Stimulated activated effector memory CD8-positive, alpha-beta T cell treated with anti-CD3 and anti-CD28 coated beads, Interleukin-12 subunit alpha, Interleukin-12 subunit beta, amount 100 ng/mL, for 72 hours (primary cell): ENCODE measurements at places on chromosomes 16 and 17.
A peak's percentile ranks its signal among the peaks of the same experiment; 100 is the strongest.

- no peak for DNase-seq
These were observed 34.9 kb downstream of the CHD9 start for GRCh38 chr16:53089434-53090285.

- no peak for DNase-seq
These were observed 15.3 kb downstream of the LCMT1 start for GRCh38 chr16:25126820-25127232.

DNA sequence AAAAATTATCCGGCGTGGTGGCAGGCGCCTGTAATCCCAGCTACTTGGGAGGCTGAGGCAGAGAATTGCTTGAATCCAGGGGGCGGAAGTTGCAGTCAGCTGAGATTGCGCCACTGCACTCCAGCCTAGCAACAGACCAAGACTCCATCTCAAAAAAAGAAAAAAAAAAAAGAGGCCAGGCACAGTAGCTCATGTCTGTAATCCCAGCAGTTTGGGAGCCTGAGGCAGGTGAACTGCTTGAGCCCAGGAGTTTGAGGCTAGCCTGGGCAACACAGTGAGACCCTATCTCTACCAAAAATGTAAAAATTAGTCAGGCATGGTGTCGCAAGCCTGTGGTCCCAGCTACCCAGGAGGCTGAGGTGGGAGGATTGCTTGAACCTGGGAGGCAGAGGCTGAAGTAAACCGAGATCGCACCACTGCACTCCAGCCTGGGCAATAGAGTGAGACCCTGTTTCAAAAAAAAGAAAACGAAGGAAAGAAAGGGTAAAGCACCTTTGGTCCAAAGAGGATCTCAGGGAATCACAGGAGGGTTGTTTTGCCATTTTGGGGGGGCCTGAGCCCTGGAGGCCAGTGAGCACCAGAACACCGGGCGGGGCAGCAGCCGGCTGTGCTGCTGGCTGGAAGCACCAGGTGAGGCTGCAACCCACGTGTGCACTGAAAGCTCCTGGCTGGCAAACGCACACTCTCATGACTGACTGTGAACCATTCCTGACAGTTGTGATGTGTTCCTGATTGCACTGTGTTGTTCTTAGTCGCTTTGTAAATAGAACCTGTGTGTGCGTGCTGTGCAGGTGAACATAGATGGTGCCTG is 18.4 kb downstream of the HS3ST6 start:
- no peak for DNase-seq

GRCh38 chr16:78830599-78830998 is 731.1 kb downstream of the WWOX start:
- no peak for DNase-seq

DNA sequence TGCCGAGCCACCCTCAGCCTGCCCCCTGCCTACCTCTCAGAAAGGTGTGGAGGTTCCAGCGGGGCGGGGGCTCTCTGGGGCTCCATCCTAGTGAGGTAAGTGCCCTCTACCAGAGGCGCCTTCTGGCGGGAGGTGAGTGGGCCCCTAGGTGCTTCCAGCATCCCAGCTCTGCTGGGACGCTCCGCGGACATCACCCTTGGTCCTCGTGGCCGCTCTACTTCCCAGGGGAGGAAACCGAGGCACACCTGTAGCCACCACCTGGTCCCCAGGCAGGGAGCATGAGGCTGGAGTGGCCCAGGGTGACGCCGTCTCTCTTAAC is 1.4 kb downstream of the MCRIP2 start:
- DNase-seq, result no peak

DNA sequence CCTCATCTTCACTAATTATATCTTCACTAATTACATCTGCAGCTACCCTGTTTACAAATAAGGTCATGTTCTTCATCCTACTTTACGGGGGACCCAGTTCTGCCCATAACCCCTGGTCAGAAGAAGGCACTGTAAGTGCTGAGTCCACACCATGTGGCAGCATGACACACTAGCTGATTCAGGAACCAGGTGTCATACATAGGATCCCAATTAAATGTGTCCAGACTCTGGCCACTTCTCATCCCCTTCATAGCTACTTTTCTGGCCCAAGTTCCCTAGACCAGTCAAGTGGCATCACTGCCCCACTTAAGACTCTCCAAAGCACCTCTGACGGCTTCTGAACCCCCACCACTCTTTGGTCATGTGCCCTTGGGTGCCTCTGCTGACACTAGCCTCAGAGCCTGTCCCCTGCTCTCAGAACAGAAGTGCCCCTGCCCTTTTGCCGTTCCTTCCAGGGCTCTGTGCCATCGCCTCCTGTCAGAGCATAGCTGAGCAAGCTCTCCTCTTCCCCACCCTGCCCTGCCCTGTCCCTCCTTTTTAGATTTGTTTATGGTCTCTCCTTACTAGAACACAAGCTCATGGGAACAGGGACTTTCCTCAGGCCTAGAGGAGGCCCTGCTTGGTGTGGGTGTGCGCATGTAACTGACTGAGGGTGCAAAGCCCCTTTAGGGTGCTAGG is 61.1 kb downstream of the B9D1 start:
- DNase-seq, result no peak

DNA sequence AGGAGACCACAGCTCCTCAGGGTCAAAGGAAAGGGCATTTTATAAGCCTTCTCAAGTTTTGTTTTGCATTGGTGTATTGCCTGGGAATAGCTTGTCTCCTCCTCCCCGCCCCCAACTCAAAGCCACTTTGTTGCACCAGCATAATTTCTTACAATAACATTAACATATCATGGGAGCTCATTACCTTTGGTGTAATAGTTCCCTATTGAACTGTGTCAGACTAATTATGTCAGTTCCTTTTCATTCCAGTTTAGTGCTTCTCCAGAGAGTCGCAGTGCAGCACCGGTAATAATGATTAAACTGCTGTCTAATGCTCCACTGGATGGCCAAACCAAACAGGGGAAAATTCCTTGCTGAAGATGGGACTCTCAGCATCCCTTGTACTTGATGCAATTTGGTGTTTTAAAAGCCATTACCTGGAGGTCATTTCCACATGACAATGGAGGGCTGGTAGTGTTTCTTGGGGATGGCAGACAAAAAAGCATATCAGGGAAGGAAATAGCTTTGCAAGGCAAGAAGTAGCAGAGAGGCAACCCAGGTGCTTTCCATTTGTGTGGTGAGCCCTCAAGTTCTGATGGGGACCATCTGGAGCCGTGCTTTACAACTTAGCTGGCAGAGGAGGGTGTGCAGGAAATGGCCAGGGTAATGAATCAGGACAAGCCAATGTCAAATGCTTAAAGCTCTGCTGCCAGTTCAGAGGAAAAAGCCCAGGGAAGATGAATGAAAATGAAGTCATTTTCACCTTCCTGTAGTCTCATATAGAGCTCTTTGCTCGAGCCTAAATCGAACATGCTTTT is 91.5 kb upstream of the NLRP1 start:
- no peak for DNase-seq

DNA sequence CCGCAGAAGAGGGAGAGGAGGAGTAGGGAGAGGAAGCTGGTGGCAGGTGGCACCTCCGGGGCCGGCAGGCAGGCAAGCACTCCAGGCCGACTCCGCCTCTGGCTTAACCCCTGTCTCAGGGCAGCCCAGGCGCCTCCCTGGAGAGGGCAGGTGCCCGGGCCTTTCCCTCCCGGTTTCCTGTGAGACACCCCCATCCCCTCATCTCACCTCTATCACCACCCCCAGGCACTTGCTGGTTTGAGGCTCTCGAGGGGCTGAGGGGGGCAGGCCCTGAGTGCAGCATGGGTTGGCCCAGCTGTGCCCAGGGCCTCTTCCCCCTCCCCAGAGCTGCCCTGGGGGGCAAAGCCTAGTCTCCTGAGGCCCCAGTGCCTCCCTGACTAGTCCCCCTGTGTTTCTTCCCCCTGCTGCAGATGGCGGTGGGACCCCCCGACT is 6.0 kb downstream of the DOC2A start:
- DNase-seq, result no peak

DNA sequence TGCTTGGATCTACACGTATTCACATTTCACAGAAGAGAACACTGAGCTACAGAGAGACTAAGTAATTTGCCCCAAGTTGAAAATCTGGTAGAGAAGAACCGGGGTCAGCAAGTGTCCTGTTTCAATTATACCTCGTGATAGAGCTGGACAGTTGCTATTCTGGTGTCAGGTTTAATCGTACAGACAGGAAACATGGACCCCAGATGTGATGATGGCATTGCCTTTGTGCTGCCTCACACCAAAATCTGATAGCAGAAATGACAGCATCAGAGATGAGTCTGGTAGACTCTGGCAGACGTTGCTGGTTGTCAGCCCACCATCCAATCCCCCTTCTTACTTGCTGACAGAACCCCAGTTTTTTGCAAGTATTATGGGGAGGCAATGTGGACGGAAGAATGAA is 112.1 kb upstream of the FOXF1 start:
- no peak for DNase-seq

GRCh38 chr17:37642681-37643080 is 565 bp downstream of the DDX52 start:
- no peak for DNase-seq

GRCh38 chr16:3878610-3879009 is 1.9 kb downstream of the CREBBP start:
- no peak for DNase-seq

DNA sequence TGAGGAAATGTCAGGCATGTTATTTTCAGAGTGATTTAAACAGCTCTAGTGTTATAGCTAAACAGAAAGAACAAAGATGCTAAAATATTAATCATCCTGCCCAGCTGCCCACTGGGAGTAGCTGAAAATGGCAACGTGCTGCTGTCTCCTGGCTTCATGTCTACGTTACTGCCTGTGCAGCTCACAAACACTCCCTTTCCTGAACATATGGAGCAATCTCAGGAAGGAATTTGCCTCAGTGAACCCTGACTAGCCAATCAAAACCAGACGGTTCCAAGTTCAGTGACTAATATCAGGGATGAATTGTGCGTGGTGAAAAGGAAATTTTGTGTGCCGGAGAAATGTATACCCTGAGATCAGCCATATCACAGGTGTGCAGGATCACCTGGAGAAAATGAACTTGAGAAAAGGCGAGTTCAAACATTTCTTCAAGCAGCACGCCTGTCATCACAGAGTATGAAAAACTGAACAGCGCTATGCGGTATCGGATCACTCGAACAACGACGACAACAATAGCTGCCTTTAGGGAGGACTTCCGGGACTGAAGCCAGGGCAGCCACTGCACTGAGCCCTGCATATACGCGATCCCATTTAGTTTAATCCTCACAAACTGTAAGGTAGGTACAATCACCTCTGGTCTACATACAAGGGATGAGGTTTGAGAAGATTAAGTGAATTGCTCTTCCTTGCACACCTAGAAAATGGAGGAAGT is 110.3 kb downstream of the STX8 start:
- DNase-seq, result no peak

DNA sequence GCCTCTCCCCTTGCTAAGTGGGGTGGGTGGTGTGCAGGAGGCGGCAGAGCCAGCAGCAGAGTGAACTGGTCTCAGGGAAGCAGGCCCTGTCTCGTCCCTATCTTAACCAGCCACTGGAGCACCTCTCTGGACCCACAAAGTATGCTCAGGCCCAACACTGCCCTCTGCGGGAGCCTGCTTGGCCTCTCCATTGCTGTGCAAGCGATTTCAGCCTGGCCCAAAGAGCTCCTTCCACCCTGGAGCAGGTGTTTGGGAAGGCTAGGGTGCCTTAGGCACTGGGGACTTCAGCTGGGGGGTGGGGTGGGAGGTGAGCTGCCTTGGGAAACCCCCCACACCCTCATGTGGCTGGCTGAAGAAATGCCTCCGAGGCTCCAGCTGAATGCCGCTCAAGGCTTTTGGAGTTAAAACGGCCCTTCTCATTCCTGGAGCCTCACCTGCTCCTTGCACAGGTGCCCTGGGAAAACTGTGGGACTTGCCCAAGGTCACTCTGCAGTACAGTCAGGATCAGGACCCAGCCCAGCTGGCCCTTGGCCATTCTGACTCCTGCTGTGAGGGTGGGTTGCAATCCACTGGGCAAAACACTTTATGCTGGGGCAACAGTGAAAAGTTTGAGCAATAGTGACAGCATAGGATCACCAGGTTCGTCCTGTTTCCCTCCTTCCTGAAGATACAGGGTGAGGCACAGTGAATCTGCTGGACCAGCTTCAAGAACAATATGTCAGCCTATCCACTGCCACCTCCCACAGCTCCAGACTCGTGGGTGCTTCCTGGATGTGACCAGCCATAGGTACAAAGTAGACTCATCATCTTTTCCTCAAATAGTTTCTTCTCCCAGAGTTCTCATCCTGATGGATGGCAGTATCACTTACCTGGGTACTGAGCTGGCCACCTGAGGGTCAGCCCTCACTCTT is 5.9 kb upstream of the UBE2O start:
- DNase-seq, result no peak

DNA sequence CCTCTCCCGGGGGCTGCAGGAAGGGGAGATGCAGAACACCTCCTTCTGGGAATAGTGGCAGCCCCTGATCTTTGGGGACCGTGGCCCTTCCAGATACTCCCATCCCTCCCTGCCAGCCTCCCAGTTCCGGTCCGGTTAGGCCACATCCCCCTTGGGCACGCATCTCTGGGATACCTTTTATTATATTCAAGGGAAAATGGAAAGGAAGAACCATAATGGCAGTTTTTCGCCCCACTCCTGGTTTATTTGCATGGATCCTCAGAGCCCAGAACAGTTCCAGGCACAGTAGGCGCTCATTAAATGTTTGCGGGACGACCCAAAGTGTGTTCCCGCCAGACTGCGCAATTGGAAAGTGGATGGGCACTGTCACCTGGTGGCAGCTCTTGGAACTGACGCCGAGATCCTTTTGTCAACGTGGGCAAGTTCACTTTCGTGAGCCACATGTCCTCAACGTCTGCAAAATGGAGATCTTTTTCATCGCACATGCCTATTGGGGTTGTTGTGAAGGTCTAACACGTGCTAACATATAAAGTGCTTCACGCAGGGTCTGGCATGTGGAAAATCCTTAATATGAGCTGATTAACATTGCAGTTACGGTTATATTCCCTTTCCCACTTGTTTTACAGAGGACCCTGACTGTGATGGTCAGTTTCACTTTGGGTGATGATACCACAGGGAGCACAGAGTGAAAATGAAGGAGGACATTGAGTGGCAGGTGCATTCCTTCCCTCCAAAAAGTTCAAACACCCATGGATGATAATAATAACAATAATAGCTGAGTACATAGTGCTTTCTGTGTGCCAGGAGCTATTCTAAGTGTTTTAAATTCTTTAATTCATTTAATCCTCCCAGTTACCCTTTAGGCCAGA is 1.7 kb upstream of the GPRC5B start:
- DNase-seq, result peak; percentile 90

DNA sequence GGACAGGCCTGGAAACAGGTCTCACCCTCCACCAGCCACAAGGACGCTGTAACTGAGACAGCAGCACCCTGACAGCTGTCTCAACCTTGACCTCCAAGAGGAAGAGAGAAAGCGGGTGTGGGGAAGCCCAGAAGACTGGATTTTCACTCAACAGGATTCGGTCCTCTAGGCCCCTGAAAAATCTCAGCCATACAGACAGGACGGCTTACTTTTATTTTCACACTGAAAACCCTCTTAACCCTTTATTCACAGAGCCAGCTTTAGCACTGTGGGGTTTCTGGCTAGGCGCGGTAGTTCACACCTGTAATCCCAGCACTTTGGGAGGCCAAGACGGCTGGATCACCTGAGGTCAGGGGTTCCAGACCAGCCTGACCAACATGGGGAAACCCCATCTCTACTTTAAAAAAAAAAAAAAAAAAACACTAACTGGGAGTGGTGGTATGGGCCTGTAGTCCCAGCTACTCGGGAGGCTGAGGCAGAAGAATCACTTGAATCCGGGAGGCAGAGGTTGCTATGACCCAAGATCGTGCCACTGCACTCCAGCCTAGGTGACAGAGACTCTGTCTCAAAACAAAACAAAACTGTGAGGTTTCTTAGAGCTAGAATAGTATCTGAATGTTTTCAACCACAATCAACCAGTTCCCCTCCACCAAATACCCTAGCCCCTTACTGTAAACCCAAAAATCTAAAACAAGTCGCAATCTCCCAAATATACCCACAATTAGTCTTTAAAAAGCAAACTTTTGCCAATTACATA is 5.3 kb downstream of the ANKRD11 start:
- DNase-seq, result no peak

- DNase-seq, result no peak
These were observed 33.2 kb downstream of the PKD1 start for GRCh38 chr16:2102471-2102870.
